ENCODE measurements at places on chromosomes 2 and 18. TPM values are rescaled to one million over a fixed set of nuclear protein-coding genes. Genes with fewer than 3 reads are reported as not detected.

ITGB6 gene
- polyA plus RNA-seq: not detected

- DNase-seq: no peak
Observed at GRCh38 chr2:9782197-9782719, 61.0 kb upstream of the TAF1B start.

DNA sequence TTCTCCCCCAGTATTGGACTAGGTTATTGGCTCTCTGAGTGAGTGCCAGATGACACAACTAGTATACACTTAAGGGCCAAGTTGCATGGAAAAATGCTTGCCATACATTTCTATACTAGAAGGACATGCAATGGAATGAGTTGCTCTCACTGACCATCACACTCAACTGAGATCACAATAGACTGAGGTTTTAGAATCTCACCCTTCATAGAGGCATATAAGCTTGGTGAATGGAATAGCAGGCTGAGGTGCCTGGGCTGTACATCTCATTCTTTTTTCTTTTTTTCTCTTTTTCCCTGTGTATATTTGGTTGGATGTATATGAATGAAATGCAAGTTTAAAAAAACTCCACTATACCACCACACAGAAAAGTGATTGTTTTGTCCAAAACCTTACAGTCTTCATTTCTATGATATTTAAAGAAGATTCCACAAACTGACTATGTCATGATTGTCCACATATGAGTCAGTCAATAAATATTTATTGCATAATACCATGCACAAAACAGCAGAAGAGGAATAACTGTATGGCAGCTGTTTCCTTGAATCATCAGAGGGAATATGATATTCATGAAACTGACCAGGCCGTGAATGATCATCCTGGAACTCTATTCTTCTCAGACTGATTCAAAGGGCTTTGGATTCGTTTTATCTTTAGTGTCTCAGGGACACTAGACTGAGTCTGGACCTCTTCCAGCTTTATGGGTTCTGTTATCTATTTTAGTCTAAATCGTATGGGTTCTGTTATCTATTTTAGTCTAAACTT, 122.6 kb upstream of the STK17B start:
- no peak for DNase-seq

DNA sequence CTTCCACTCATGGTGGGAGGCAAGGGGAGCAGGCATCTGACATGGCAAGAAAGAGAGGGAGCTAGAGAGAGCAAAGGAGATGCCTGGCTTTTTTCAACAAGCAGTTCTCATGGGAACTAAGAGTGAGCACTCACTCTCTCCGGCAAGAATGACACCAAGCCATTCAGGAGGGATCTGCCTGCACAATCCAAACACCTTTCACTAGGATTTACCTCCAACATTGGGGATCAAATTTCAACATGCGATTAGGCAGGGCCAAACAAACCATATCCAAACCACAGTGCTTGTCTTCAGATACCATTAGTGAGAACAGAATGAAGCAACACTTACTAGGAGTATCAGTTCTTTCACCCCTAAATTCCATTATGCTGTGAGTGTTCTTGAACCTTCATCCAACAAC, 77.3 kb downstream of the FIGN start:
- no peak for DNase-seq

DNA sequence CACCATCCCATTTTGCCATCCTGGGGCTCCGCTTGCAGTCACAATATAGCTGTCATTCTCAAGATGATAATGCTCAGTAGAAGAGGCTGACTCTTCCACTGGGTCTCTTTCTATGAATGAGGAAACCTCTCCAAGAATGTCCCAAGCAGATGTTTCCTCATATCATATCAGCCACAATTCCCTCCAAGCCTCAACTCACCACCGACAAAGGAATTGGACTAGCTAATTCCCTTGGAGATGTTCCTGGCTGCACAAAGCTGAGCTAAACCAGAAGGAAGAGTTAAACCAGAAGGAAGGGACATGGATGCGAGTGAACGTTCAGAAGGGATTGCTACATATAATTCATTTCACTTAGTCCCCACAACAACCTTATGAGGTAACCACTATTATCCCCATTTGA, 65.0 kb upstream of the NPAS2 start:
- DNase-seq: no peak

- DNase-seq: no peak
Observed at GRCh38 chr2:201383136-201383535, 26.0 kb upstream of the FLACC1 start.

- no peak for DNase-seq
Observed at GRCh38 chr2:225999692-226000091, 600.2 kb downstream of the NYAP2 start.

DNA sequence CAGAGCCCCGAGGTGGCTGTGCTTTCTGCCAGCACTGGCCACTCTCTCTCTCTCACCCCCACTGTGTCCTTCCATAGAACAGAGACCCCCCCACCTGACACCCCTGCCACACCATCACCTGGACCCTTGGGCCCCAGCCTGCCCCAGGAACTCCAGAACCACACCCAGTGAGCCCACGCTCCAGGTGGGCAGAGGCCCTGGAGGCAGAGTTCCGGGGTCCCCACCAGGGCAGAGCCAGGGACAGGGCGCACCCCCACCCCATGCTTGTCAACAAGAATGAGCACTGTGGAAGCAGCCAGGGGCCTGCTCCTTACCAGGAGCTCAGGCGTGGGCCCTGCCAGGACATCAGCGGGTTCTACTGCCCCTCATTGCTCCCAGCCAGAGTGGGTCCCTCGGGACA, 14.6 kb downstream of the PASK start:
- DNase-seq: no peak

NBEAL1 gene
- polyA plus RNA-seq: 2.2 TPM

GRCh38 chr2:54504866-54505265, 48.7 kb downstream of the SPTBN1 start:
- no peak for DNase-seq

DNA sequence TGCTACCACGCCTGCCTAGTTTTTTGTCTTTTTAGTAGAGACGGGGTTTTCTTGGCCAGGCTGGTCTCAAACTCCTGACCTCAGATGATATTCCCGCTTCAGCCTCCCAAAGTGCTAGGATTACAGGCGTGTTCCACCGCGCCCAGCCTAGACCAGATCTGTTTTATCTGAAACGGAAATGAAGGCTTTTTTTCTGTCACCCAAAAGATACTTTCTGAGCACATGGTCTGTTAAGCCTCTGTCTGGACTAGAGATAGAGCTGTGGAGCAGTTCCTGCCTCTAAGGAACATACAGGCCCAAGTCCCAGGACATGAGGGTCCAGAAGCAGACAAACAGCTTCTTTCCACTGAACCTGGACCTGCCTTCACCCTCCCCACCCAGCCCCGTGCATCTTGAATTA, 43.6 kb upstream of the PTMA start:
- no peak for DNase-seq

TRAPPC12 gene
- 80.9 TPM for polyA plus RNA-seq

DNA sequence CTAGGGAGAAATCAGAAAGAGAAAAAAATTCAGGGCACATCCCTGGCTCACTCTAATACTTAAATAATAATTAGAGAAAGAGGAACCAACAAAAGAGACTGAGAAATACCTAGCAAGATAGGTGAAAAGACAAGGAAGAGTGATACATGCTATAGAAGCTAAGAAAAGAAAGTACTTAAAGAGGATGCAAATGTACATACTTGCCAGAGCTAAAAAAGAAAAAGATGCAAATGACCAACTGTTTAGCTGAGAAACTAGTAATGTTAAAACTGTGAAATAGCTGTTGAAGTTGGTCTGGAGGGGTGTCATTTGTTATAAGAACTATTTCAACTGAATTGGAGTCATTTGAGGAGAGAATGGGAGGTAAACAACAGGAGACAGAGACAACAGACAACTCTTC, 412.2 kb downstream of the SPAG16 start:
- no peak for DNase-seq

GRCh38 chr18:12262748-12263147, 8.6 kb downstream of the CIDEA start:
- no peak for DNase-seq

- DNase-seq: no peak
Observed at GRCh38 chr2:40935349-40935748, 483.5 kb upstream of the SLC8A1 start.

CTAGE1 gene
- polyA plus RNA-seq: not detected

LHCGR gene
- not detected for polyA plus RNA-seq

FAP gene
- polyA plus RNA-seq: not detected

TAF4B gene
- 12.7 TPM for polyA plus RNA-seq

EDAR gene
- 0.03 TPM for polyA plus RNA-seq

ZNF638 gene
- 78.5 TPM for polyA plus RNA-seq

GRCh38 chr2:76391678-76392077, 681.0 kb upstream of the GCFC2 start:
- DNase-seq: no peak

GRCh38 chr2:96291751-96292150, 13.6 kb downstream of the SNRNP200 start:
- no peak for DNase-seq

DNA sequence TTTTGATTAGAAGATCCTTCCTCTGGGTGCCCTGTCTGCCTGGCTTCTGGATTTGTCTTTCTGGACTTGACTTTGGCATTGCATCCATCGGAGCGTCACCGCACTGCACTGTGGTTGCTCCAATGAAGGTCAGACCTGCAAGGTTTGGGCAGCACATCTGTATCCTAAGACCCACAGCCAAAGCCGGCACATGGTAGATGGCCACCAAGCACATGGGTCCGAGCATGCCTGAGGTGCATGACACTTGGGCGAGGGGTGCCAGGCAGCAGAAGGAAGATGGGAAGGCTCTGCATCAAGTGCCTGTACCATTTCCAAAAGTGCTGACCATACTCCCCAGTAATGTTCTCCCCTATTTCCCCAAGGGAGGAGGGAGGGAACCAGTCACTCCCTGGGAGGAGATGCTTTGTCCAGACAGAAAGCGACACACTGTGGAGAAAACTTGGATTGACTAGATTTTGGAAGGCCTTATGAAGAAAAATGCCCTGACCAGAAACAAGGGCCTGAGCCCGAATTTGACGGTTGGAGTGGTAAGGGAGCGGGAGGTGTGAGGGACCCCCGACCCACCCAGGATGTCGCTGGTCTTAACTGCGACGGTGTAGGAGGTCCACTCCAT, 149.9 kb downstream of the LOXHD1 start:
- no peak for DNase-seq

ZNF532 gene
- 58.2 TPM for polyA plus RNA-seq

DNA sequence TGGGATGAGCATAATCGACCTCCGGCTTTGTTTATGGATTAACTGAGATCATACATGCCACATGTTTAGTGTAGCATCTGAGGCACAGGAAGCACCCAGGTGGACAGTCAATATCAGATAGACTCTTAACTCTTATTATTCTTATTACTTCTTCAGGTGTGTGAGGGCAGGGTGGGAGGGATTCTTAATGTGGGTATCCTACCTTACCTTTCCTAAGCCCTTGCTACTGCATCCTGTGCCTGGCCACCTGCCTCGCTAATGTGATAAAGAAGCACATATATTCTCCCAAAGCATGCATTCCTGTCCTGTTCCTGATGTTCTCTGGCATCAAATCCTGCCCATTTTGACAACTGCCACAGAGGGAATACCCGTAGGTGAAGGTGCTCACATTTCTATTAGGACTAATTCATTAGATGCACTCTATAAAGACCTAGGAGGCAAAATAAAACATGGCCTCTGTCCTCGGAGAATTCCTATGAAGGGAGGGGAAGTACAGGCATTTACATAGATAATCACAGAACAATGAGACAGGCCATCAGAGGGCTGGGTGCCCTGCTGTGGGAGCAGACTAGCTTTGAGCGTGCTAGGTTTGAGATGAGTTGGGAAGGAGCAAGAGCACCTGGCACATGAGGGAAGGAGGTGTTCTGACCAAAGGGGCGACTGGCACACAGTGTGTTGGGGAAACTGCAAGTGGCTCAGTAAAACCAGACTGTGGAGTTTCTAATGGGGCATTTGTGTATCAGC, 19.5 kb upstream of the CELF4 start:
- no peak for DNase-seq

GRCh38 chr2:222907790-222908441, 47.1 kb downstream of the ACSL3 start:
- no peak for DNase-seq

ABCB11 gene
- not detected for polyA plus RNA-seq

- DNase-seq: no peak
Observed at GRCh38 chr2:10535703-10536102, 87.6 kb upstream of the ODC1 start.

DNA sequence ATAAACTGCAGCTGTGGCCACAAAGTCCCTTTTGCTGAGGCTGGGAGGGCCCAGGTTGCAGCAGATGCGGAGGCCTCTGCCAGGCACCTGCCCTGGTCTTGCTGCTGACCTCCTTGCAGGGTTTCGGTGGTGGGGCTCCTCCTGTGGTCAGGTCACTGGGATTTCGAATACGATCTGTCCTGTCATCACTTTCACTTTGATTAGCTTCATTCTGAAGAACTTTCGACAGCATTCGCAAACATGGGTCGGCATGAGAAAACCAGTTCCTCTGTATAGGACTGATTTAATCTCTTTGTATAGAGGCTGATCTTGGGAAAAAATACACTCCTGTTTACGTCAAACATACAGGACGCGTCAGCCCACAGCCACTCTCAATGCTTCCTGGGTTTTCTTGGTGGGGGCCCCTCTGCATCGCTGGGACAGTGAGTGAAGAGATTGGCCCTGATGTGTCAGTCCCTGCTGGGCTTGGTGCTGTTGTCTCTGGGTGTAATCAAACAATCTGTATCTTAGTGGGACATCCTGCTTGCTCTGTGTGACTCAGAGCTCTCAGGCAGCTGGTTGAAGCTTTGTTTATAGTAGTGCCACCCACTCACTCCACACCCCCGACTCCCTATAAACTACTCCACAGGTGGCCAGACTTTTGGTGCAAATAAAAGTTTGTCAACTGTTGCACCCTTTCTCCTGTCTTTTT, 209.4 kb upstream of the CXCR4 start:
- DNase-seq: peak; percentile 53

DNA sequence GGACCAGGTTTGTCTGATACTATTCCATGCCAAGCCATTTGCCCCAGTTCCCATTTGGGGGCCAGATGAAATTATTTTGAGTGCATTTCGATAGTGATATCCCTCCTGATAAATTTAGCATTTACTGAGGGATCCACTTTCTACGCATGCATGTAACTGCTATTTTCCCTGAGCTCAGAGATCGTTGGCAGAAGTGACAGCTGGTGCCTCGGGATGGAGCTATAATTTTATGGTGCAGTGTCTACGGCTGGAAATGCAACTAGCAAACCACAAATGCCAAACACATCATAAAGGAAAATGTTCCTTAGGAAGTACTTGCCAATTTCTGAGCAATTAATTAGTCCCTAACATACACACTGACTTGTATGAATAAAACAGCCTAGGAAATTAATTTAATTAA, 254.8 kb downstream of the SLC8A1 start:
- no peak for DNase-seq

DNA sequence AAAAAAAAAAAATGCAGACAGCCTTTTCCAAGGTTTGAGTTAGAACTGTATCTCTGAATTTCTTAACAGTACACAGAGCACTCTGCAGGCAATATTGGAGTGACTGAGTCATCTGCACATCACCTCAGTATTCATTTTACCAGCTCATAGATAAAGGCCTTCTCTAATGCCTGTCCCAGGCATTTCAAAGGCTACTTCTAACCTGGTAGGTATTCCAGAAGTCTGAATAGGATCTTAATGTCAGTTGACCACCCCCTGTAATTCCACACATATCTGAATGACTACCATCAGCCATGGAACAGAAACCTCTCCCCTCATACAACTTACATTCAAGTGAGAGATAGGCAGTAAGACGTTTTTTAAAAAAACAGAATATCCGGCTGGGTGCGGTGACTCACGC, 9.0 kb downstream of the METTL21A start:
- DNase-seq: no peak

NEU4 gene
- 1.6 TPM for polyA plus RNA-seq

Data from B cell (primary cell).